A549 treated with ZK216348 at 1 μM for 4 hours (cell line): ENCODE measurements at places on chromosomes 7 and 10. TPM values are rescaled to one million over a fixed set of nuclear protein-coding genes. Genes with fewer than 3 reads are reported as not detected.

GAD2 gene
- not detected in 5 replicates for total RNA-seq

IFIT1B gene
- not detected in 5 replicates for total RNA-seq

LRRTM3 gene
- not detected in 5 replicates for total RNA-seq

PRSS37 gene
- total RNA-seq, result not detected in 5 replicates

SRI gene
- total RNA-seq, result 123 to 142 TPM (median 137 TPM) in 5 replicates
